ENCODE measurements at places on chromosomes 6 and 20.
A peak's percentile ranks its signal among the peaks of the same experiment; 100 is the strongest.

GRCh38 chr6:40369891-40370290 is 217.3 kb downstream of the LRFN2 start:
- DNase-seq: no peak
- H3K27ac ChIP-seq: no peak overlapping the region
- H3K4me3 ChIP-seq: no peak overlapping the region

DNA sequence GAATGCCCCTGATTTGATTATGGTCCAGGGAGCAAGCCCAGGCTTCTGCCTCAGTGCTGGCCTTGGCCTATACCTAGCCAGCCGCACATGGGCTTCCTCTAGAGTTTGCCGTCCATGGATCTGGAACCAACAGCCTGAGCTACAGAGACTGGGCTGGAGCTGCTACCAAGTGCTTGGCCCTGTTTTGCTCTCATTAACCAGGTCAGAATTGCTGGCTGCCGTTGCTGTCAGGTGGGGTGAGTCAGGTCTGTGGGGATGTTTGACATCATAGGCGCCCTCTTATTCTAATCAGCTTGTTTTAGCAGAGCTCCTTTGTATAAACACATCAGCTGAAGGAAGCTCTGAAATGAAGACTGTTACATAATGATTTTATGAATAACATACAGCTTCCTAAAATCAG is 83.1 kb upstream of the PHACTR2 start:
- no peaks in the 10 kb centered on the region for H3K36me3 ChIP-seq
- no peaks in the 10 kb centered on the region for H3K27me3 ChIP-seq
- no peak for DNase-seq
- H3K4me3 ChIP-seq: no peak overlapping the region

GRCh38 chr6:3616565-3617176 is 134.8 kb downstream of the PXDC1 start:
- H3K4me1 ChIP-seq: peaks cover 11% of the 10 kb centered on the region
- no peaks in the 10 kb centered on the region for H3K36me3 ChIP-seq
- DNase-seq: no peak
- no peaks in the 10 kb centered on the region for H3K27me3 ChIP-seq

GRCh38 chr6:37763413-37763812 is 56.1 kb upstream of the ZFAND3 start:
- no peak overlapping the region for H3K27ac ChIP-seq
- no peaks in the 10 kb centered on the region for H3K27me3 ChIP-seq
- H3K4me3 ChIP-seq: no peak overlapping the region
- H3K36me3 ChIP-seq: no peaks in the 10 kb centered on the region
- H3K4me1 ChIP-seq: peaks cover 18% of the 10 kb centered on the region

DNA sequence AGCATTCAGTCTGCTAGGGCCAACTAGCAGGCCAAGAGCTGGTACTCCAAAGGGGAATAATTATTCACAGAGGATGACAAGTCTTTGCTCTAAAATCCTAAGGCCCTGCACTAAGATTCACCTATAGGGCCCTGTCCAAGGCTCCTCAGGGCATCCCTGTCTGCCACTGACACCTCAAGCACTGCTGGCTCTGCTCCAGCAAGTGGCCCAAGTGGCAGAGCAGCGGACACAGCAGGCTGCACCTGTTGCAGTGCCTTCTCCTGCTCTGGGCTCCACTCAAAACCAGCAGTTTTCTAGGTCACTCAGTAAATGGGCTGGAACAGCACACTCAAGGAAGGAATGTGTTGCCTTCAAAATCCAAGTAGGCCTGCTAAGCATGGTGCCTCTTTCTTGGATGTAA is 36.4 kb upstream of the SMOC2 start:
- DNase-seq: no peak
- no peaks in the 10 kb centered on the region for H3K36me3 ChIP-seq
- no peaks in the 10 kb centered on the region for H3K4me1 ChIP-seq
- H3K4me3 ChIP-seq: no peak overlapping the region
- H3K27ac ChIP-seq: no peak overlapping the region

DNA sequence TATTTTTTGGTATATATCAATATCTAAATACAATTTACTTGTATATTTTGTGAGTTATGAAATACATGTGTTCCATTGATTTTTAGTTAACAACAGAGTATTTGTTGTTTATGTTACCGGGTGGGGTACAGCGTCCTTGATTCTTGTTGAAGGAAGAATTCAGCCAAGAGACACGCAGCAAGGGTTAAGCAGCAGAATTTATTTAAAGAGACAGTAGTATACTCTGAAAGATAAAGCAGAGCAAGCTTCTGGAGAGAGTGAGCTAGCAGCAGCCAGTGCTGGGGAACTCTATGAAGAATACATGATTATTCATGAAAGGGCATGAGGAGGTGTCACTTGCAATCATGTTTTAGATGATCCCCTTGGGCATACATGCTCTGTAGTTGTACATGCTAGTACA is 76.1 kb downstream of the FAM135A start:
- no peaks in the 10 kb centered on the region for H3K36me3 ChIP-seq
- no peaks in the 10 kb centered on the region for H3K27me3 ChIP-seq
- no peak overlapping the region for H3K27ac ChIP-seq
- H3K4me3 ChIP-seq: no peak overlapping the region

DNA sequence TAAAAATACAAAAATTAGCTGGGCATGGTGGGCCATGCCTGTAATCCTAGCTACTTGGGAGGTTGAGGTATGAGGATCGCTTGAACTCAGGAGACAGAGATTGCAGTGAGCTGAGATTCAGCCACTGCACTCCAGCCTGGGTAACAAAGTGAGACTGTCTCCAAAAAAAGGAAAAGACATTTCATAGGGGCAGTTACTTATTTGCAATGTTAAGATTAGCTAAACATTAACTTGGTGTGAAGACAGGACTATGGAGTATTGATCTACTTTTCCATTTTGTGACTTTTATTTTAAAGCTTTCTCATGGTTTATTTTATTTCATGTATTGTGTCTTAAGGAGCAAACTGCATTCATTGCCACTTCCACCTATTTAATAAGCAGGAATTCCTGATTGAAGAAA is 153.0 kb downstream of the UTRN start:
- H3K4me1 ChIP-seq: peaks cover 2% of the 10 kb centered on the region
- H3K36me3 ChIP-seq: peaks cover 33% of the 10 kb centered on the region
- DNase-seq: no peak
- H3K27me3 ChIP-seq: no peaks in the 10 kb centered on the region

DNA sequence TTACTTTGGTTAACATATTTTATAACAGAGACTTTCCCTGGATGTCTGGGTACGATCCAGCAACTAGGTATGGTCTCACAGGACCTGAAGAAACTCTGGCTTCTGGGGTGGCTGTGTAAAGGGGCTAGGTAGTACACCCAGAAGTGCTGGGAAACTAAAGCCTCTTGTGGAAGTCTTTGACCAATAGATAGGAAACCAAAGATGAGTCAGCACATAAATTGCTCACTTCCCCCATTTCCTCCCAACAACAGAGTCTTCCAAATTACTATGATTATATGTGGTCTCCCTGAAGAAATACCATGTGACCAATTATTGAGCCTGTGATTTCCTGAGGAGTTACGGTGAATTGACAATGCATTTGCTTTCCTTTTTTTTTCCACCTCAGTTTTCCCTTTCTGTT is 26.8 kb upstream of the TBX18 start:
- no peak for DNase-seq
- H3K27me3 ChIP-seq: no peaks in the 10 kb centered on the region
- H3K4me1 ChIP-seq: no peaks in the 10 kb centered on the region
- H3K4me3 ChIP-seq: no peak overlapping the region

- H3K4me1 ChIP-seq: peaks cover 11% of the 10 kb centered on the region
- peaks cover 4% of the 10 kb centered on the region for H3K27me3 ChIP-seq
- H3K36me3 ChIP-seq: no peaks in the 10 kb centered on the region
- peak within 1 kb of the TSS; percentile 59 for H3K4me3 ChIP-seq
Measured at GRCh38 chr6:34465531-34466241, at the start of gene PACSIN1. Gene PACSIN1 (plus strand): TSS chr6:34466076. CDS start chr6:34526306, 60,230 bp downstream.

Measured in trophoblast cell (in vitro differentiated cells and primary cell).